ENCODE measurements at places on chromosomes 16 and 17.

DNA sequence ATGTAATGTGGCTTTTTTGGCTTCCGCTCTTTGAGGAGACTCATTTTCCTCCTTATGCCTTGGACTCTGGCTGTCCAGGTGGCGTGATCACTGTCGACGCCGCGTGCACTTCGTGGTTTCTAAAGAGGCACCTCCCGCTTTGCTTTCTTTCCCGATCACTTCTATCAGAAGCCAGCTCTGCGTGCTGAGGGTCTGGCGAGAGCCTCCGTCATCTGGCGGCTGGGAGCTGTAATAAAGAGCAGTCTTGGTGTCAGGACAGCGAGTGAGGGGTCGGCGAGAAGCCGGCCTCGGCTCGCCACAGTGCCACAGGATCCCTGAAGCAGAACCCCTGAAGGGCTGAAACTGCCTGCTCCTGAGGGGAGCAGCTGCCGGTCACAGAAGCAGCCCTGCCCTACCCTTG, 7.4 kb downstream of the ZNF750 start:
- DNase-seq = no peak

- DNase-seq = no peak
Measured at GRCh38 chr17:12021623-12022140, 1.0 kb downstream of the MAP2K4 start.

- no peak for DNase-seq
Measured at GRCh38 chr17:72511242-72511641, 390.4 kb downstream of the SOX9 start.

- no peak for DNase-seq
Measured at GRCh38 chr17:18106211-18106610, 2.3 kb upstream of the MYO15A start.

- DNase-seq = no peak
Measured at GRCh38 chr17:47846716-47847340, 4.1 kb downstream of the SP6 start.

DNA sequence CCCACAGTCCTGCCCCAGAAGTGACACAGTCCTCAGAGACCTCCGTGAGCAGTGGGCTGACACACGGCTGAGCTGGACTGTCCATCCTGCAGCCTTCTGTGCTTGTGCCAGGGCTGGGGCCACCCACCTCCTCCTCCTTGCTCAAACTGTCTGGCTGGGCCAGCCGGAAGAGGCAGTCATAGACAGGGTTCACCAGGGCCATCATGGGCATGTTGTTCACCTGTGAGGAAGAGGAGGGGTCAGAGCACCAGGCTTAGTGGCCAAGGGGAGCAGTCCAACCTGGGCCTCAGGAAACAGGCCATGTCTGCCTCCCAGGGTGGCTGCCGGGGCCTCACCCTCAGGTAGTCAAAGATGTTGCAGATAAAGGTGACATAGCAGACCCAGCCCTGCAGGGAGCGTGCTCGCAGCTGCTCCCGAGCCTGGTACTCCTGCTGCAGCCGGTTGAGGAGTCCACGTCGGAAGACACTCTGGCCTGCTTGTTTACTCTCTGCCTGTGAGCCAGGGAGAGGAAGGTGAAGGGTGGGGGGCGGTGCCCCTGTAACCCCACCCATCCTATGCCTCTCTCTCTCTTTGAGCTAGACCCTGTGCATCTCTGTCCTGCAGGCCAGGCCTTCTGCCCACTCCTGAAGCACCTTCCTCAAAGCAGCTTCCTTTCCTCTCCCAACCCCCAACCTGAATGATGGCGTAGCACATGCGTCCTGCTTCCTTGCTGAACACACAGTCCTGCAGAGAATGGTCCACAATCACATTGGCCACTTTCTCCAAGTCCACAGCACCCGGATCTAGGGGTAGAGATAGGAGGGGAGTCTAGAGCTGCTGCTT, 3.4 kb downstream of the MIF4GD start:
- DNase-seq = no peak

DNA sequence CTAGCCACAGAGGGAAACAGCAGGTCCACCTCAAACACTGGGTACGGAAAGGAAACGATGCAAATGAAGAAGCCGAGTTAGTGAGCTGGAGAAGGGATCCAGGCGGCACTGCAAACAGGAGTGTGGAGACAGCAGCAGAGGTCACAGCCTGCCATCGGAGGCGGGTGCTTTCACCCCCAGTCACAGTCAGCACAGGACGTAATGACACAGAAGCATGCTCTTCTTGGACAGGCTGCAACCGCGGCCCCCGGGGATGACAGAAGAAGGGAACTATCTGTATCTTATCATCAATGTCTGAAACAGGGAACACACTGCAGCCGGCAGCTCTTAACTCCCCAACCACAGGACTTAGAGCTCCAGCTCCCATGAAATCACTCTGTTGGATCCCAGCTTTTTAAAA, 16.1 kb upstream of the SLC38A8 start:
- no peak for DNase-seq

GRCh38 chr17:28842282-28843012, at the start of gene FAM222B:
FAM222B (minus strand) TSS chr17:28842790; CDS start chr17:28766667, 76,123 bp downstream.
- peak; percentile 71 for DNase-seq

DNA sequence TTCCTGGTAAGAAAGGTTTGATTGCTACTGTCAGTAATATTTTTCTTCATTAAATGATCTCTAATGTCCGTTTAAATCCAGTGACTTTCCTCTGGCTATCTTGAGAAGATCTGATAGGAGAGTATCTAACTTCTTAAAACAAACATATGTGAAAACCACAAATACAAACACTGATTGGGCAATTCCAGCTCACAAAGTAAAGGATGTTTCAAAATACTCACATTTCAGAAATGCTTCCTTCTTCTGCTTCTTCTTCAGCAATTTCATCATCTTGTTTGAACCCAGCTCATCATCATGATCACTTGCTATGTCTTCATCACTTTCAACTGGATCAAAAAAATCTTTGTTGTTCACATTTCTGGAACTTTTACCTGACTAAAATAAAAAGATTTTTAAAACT, 64.3 kb upstream of the RBL2 start:
- no peak for DNase-seq

- no peak for DNase-seq
Measured at GRCh38 chr16:67388591-67388990, 4.7 kb downstream of the TPPP3 start.

GRCh38 chr16:83972256-83973008, 4.4 kb downstream of the NECAB2 start:
- no peak for DNase-seq

- DNase-seq = no peak
Measured at GRCh38 chr16:57307365-57307764, 22.9 kb upstream of the PLLP start.

DNA sequence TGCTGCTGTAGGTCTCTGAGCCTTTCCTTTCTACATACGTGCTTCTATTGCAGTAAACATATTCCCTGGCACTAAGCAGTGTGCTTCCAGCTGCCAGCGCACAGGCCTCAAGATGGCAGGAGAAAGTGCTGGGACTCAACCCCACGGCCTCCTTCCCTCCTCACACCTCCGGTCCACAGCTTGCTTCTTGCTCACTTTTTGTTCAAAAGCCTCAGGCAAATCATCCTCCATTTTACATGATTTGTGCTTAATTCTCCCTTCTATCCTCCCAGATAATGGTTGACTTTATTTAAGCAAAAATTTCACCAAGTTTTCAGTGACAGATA, 5.4 kb downstream of the CDK5R1 start:
- no peak for DNase-seq

Measured in stimulated activated CD8-positive, alpha-beta memory T cell treated with anti-CD3 and anti-CD28 coated beads, Interleukin-7, amount 100 ng/mL, for 24 hours (primary cell).